ENCODE measurements at places on chromosomes 7 and 10. TPM values are rescaled to one million over a fixed set of nuclear protein-coding genes. Genes with fewer than 3 reads are reported as not detected.

The HGF gene
- not detected for total RNA-seq

The LIPM gene
- 0.11 TPM for total RNA-seq

The PLEKHS1 gene
- total RNA-seq, result not detected

The GDF10 gene
- not detected for total RNA-seq

The UBN2 gene
- 4.5 TPM for total RNA-seq

The CAMK2B gene
- total RNA-seq, result 1.5 TPM

The ZP3 gene
- total RNA-seq, result 7.8 TPM

Data from foreskin keratinocyte (primary cell).